ENCODE measurements at places on chromosomes 7 and 10.

GRCh38 chr7:155251831-155252230 lies 45.8 kb upstream of the INSIG1 start:
- no peak for DNase-seq

DNA sequence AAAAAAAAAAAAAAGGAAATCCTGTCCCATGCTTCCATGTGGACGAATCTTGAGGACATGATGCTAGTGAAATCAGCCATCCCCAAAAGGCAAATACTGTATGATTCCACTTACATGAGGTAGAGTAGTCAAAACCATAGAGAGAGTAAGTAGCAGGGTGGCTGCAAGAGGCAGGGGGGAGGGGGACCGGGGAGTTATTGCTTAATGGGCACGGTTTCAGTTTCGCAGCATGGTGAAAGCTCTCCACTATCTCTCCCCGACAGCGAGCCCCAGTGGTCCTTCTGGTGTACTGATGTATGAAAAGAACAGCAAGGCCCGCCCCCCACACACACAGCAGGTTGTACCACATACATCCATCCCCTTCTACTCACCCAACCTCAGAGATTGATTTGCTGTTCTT lies 32.8 kb downstream of the NOD1 start:
- DNase-seq, result no peak

- no peak for DNase-seq
Measured at GRCh38 chr10:48576501-48576900, 28.4 kb downstream of the ARHGAP22 start.

GRCh38 chr7:128017862-128018845 lies 13.1 kb downstream of the LRRC4 start:
- DNase-seq, result no peak

GRCh38 chr7:42143711-42144600 lies 93.1 kb downstream of the GLI3 start:
- DNase-seq, result no peak
